ENCODE measurements at places on chromosomes 4 and X.

DNA sequence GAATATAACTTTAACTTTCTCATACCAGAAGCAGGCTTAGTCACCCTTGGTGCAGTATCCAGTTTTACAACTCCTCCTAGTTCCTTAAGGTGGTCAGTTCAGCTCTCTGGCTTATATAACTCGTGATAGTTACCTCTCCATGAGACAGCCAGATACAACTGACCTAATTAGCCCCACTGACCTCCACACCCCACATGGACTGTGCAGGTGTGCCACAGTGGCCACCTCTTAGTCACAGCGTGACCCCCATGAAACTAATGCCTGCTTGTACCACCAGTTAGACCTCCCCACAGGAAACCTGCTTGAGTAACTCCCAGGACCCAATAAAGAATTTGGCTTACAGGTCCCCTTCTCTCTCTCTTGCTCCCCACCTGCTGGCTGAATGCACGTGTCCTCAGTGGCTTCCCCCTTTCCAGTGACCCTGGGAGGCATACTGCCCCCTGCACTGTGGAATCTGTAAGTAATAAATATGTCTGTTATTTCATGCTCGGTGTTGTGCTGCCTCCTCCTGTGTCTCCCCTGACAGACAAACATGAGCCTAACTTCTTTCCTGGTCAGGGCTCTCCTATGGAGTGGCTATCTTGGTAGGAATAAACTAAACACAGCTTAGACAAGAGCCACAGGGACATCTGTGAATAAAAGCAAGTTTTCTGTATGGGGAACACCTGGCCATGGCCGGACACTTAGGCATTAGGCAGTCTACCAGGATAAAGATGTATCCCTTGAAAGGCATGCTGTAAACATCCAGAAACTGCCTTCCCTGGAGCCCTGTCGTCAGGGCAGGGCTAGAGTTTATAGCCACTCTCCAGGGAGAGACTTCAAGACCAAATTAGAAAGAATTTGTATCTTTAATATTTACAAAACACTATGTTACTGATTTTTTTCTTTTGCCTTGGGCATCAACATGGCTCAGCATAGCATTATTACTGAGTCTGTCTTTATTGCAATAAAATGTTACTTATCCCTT is 209.7 kb upstream of the BOD1L1 start:
- H3K4me3 ChIP-seq: no peak overlapping the region
- no peak overlapping the region for H3K27ac ChIP-seq
- no peak for DNase-seq
- no peaks in the 10 kb centered on the region for H3K36me3 ChIP-seq
- H3K27me3 ChIP-seq: no peaks in the 10 kb centered on the region

- peaks cover 20% of the 10 kb centered on the region for H3K4me1 ChIP-seq
- no peak for DNase-seq
- H3K27ac ChIP-seq: no peak overlapping the region
- peaks cover 33% of the 10 kb centered on the region for H3K27me3 ChIP-seq
- no peaks in the 10 kb centered on the region for H3K36me3 ChIP-seq
- H3K4me3 ChIP-seq: no peak overlapping the region
These were observed 81.9 kb downstream of the HPRT1 start for GRCh38 chrX:134541906-134542305.

DNA sequence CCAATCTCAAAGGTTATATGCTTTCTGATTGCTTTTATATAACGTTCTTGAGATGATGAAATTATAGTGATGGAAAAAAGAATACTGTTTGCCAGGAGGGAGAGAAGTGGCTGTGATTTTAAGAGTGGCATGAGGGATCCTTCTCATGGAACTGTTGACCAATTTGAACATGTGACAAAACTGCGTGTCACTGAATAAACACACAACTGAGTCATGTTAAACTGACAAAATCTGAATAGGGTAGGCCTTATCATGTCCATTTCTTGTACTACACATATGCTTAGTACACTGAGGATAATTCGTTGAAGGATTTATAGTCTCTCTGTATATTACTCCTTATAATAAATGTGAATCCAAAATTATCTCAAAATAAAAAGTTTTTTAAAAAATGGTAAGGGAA is 22.2 kb upstream of the HSPA4L start:
- H3K36me3 ChIP-seq: no peaks in the 10 kb centered on the region
- no peak for DNase-seq
- no peak overlapping the region for H3K4me3 ChIP-seq
- H3K27ac ChIP-seq: no peak overlapping the region
- no peaks in the 10 kb centered on the region for H3K4me1 ChIP-seq

DNA sequence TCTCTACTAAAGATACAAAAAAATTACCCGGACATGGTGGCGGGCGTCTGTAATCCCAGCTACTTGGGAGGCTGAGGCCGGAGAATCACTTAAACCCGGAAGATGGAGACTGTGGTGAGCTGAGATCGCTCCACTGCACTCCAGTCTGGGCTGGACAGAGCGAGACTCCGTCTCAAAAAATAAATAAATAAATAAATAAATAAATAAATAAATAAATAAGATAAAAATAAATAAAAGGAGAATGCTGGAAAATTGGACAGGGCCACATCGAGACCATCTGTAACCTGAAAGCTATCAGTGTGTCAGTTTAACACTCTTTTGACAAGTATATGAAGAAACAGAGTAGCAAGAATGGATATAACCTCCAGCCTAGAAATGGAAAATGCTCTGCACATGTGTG is 15.7 kb upstream of the FAT1 start:
- H3K36me3 ChIP-seq: no peaks in the 10 kb centered on the region
- no peaks in the 10 kb centered on the region for H3K27me3 ChIP-seq
- no peak overlapping the region for H3K27ac ChIP-seq
- no peak for DNase-seq
- H3K4me3 ChIP-seq: no peak overlapping the region

- H3K4me3 ChIP-seq: no peak overlapping the region
- DNase-seq: no peak
- no peaks in the 10 kb centered on the region for H3K27me3 ChIP-seq
- H3K36me3 ChIP-seq: no peaks in the 10 kb centered on the region
- no peak overlapping the region for H3K27ac ChIP-seq
- H3K4me1 ChIP-seq: no peaks in the 10 kb centered on the region
These were observed 58.2 kb downstream of the CXXC4 start for GRCh38 chr4:104436542-104436941.

DNA sequence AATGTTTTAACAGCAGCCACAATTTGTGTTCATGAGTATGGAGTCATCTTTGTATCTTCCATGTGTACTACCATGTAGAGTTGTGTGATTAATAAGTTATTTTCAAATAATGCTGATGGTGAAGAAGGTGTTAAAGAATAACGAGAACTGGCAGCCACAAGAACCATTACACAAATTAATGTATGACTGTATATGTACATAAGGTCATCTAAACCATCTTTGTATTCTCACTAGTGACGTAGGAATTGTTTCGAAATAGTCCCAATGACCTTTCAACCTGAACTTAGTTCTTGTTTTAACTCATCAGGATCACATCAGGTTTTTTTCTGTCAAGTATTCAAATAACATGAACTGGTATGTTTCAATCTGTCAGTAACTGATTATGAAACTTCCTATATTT is 48.3 kb upstream of the NOCT start:
- no peaks in the 10 kb centered on the region for H3K4me1 ChIP-seq
- no peaks in the 10 kb centered on the region for H3K27me3 ChIP-seq
- no peaks in the 10 kb centered on the region for H3K36me3 ChIP-seq
- no peak overlapping the region for H3K4me3 ChIP-seq
- no peak overlapping the region for H3K27ac ChIP-seq
- peak; percentile 58 for DNase-seq

DNA sequence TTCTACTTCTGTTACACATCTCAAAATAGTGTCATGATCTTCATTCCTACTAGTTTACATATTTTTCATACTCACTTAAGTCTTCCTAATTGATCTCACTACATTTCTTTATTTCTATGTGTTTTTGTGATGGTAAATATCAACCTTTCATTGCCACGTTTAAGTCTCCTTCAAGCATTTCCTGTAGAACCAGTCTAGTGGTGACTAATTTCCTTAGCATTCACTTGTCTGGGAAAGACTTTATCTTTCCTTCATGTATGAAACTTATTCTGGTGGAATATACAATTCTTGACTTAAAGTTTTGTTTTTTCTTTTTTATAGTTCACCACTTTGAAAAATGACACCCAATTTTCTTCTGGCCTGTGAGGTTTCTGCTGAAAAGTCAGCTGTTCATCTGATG is 181.4 kb upstream of the NEIL3 start:
- H3K36me3 ChIP-seq: no peaks in the 10 kb centered on the region
- no peak for DNase-seq
- no peak overlapping the region for H3K27ac ChIP-seq
- H3K27me3 ChIP-seq: no peaks in the 10 kb centered on the region
- no peaks in the 10 kb centered on the region for H3K4me1 ChIP-seq

- no peaks in the 10 kb centered on the region for H3K4me1 ChIP-seq
- H3K27me3 ChIP-seq: peaks cover 34% of the 10 kb centered on the region
- no peak overlapping the region for H3K4me3 ChIP-seq
- no peaks in the 10 kb centered on the region for H3K36me3 ChIP-seq
These were observed 36.1 kb upstream of the IQSEC2 start for GRCh38 chrX:53317365-53318069.

- no peak overlapping the region for H3K27ac ChIP-seq
- H3K27me3 ChIP-seq: no peaks in the 10 kb centered on the region
- DNase-seq: no peak
These were observed 41.8 kb upstream of the AP1AR start for GRCh38 chr4:112189754-112190153.

DNA sequence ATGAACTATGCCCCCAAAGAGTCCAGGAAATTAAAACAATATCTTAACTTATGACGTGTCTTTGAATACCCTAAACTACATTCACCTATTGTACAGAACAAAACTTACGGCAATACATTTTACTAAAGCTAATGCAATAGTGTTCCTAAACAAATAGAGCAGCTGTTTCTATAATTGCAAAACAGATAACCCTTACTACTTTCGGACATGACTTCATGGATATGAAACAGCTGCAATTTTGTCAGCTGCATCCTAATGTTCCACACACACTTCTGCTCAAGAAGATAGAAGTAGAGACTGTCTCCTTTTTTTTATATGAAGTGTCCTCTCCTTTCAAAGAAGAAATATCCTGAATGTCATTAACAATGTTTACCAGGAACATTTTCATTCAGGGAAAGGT is 174.9 kb downstream of the ACTRT1 start:
- no peaks in the 10 kb centered on the region for H3K4me1 ChIP-seq
- DNase-seq: peak; percentile 0
- no peak overlapping the region for H3K4me3 ChIP-seq
- no peaks in the 10 kb centered on the region for H3K27me3 ChIP-seq
- no peaks in the 10 kb centered on the region for H3K36me3 ChIP-seq
- H3K27ac ChIP-seq: no peak overlapping the region

GRCh38 chr4:70992391-70992881 is 1.0 kb upstream of the DCK start:
- no peaks in the 10 kb centered on the region for H3K36me3 ChIP-seq
- H3K4me1 ChIP-seq: no peaks in the 10 kb centered on the region
- no peak for DNase-seq
- no peak overlapping the region for H3K4me3 ChIP-seq

DNA sequence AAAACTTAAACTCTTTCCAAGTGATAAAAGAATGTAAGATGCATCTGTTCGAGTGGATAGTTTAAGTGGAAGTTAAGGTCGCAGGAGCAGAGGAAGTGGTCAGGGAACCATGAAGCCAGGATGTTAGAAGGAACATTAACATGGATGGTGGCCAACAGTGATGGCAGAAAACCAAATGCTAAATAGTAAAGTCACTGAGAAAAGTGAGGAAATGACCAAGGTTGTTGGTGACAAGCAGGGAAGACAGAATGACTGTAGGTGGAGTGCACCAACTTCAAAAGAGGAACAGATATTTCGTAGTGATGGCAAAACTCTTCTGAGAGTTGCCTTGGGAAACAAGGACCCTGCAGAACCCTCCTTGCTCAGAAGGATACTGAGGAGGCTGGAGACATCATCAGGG is 226.2 kb downstream of the PALLD start:
- H3K36me3 ChIP-seq: peaks cover 3% of the 10 kb centered on the region
- peaks cover 9% of the 10 kb centered on the region for H3K4me1 ChIP-seq
- DNase-seq: no peak
- H3K27me3 ChIP-seq: no peaks in the 10 kb centered on the region

GRCh38 chr4:86600007-86600653 is 6.0 kb downstream of the PTPN13 start:
- no peaks in the 10 kb centered on the region for H3K27me3 ChIP-seq
- no peak for DNase-seq
- H3K27ac ChIP-seq: no peak overlapping the region
- no peaks in the 10 kb centered on the region for H3K36me3 ChIP-seq
- H3K4me1 ChIP-seq: peaks cover 29% of the 10 kb centered on the region
- H3K4me3 ChIP-seq: no peak overlapping the region

- no peaks in the 10 kb centered on the region for H3K27me3 ChIP-seq
- DNase-seq: no peak
- no peak overlapping the region for H3K27ac ChIP-seq
These were observed 840.7 kb downstream of the DMD start for GRCh38 chrX:32370456-32371205.

DNA sequence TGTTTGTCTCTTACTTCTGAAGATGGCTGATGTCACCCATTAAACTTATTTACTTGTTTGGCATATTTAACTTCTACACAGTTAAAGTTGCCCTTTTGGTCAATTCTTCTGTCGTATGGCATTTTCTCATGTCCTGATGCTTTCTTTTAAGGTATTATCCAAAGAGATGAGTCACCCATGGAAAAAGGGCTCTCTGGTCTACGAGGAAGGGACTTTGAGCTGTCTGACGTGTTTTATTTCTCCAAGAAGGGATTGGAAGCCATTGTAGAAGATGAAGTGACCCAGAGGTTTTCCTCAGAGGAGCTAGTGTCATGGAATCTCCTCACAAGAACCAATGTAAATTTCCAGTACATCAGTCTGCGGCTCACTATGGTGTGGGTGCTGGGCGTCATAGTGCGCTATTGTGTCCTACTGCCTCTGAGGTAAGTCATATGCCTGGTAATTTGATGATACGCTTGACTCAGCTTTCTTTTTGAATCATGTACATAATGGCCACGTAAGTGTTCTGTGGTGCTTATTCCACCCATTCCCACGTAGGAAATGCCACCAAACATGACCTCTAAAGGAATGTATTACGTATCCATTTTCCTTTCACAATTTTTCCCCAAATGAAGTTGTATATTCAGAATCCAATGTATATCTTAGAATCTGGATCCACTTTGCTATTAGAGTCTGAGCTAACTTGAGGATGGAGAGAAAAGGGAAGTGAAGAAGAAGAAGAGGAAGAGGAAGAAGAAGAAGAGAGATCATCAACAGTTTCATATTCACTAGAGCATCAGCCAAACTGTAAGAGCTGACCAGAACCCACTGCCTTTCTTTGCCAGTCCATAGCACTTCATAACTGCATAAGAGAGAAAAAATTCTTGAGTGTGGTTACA is 45.7 kb downstream of the GPAT3 start:
- no peak overlapping the region for H3K27ac ChIP-seq
- no peaks in the 10 kb centered on the region for H3K4me1 ChIP-seq
- H3K4me3 ChIP-seq: no peak overlapping the region
- DNase-seq: no peak
- H3K36me3 ChIP-seq: no peaks in the 10 kb centered on the region

- no peak for DNase-seq
- no peak overlapping the region for H3K27ac ChIP-seq
- no peaks in the 10 kb centered on the region for H3K36me3 ChIP-seq
- no peaks in the 10 kb centered on the region for H3K27me3 ChIP-seq
These were observed 81.4 kb upstream of the RPS6KA3 start for GRCh38 chrX:20348139-20348538.

GRCh38 chr4:5558502-5558901 is 149.9 kb downstream of the EVC2 start:
- H3K4me3 ChIP-seq: no peak overlapping the region
- H3K27ac ChIP-seq: no peak overlapping the region
- DNase-seq: no peak
- H3K4me1 ChIP-seq: no peaks in the 10 kb centered on the region
- no peaks in the 10 kb centered on the region for H3K36me3 ChIP-seq

All from cardiac muscle cell (in vitro differentiated cells and primary cell).